ENCODE measurements at places on chromosomes 1 and 21.

GRCh38 chr1:183138301-183138700 lies 47.8 kb upstream of the LAMC2 start:
- DNase-seq = no peak

DNA sequence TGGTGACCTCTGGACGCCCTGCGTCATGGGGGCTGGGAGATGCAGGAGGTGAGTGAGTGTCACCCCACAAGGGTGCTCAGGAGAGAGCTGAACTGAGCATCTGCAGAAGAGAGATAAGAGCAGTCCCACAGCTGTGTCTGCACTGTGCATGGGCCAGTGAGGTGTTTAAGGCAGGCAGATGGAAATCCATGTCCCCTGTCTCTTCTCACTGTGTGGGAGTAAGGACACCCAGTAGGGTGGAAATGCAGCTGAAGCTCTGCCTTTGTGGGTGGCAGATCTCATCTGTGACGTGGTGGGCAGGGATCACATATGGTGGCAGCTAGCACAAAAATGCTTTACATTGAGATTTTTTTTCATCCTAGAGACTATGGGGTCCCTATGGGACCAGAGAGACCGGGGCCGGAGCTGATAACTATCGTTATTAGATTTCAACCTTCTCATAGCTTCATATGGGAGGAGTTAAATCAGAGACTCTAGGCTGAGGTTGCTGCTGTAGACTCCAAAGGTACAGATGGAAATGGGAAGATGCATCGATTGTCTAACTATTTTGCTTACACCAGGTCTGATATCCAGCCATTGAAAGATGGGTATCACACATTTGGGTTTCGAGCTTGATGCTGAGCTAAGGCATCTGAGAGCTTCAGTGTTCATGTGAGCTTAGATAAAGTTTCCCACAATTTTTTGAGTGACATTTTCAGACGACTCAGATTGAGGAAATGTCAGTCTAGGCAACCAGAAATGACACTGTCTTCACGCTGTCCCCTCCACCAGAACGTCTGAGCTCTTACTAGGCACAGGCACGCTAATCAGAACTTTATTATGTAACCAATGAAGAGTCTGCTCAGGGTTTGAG lies 65.3 kb upstream of the PSEN2 start:
- DNase-seq = no peak

- no peak for DNase-seq
Measured at GRCh38 chr1:147892216-147892615, 10.4 kb upstream of the GJA8 start.

- no peak for DNase-seq
Measured at GRCh38 chr1:205239078-205239477, 11.3 kb downstream of the TMCC2 start.

GRCh38 chr1:66494482-66494881 lies 39.5 kb upstream of the SGIP1 start:
- no peak for DNase-seq

DNA sequence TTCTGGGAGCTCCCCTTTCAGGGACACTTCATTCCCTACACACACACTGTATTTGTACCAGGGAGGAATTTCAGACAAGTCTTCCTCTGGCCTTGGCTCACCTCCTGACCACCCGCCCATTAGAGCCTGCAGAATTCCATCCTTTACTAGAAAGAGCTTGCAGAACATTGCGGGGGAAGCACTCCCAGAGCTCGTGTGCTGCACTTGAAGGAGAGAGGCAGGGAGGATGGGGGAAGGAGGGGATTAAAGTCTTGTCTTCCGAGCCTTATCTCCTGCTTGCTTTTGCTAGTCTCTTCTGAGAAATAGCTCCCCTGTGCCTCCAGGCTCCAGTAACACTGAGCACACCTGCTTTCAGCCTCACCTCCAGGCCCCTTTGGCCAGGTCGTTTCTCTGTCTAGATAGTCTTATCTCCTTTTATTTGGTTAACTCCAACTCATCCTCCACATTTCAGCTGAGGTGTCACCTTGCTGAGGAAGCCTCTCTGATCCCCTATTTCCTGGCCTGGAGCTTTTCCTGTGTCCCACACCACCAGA lies 62.0 kb downstream of the PCNX2 start:
- no peak for DNase-seq

GRCh38 chr1:155884031-155884960 lies 24.9 kb downstream of the SYT11 start:
- DNase-seq = no peak

DNA sequence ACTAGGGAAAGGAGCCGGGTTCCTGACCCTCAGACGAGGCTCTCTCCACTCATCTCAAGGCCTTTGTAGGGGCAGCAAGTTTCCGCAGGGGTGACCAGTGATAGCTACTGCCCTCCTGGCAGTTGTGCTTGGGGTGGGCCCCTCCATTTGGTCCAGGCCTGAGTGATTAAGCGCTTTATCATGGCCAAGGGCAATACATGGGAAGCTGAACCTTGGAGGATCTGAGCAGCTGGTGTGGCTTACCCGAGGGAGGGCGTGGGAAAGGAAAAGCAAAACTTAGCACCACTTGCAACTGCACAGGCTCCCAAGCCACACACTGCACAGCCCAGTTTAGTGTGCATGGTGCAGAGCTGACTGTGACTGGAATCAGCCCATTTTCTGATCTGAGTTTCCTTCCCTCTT lies 47.8 kb downstream of the GADD45A start:
- no peak for DNase-seq

DNA sequence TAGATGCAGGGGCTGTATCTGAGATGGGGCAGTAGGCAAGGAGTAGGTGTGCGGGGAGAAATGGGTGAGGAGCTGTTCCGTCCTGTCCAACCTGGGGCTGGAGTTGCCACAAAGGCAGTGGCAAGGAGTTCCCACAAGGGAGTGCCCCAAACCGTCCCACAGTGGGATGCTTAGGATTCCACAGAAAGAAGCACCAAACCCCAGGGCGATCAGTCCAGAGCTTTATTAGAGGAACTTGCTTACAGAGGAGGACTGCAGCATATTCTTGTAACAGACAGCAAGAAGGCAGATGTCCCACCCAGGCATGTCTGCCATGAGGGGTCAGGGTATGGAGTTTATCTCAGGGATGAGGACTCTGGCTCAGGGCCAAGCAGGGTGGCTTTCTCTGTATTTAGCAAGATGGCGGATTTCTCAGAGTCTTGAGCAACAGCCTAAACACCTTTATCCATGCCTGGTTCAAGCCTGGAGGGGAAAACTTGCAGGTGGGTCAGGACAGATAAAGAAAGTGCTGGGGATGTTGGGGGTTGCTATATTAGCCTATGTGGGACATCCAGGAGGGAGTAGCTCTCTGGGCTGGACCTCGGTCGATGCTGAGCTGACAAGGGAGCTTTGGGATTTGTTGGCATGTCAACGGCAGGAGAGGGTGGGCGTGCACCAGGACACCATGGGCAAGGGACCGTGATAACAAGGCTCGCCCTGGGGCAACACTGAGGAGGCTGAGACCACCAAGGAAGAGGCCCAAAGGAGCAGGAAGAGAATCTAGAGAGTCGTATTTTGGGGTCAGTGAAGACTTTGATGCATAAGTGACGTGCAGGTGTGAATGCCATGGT lies 32.8 kb downstream of the OBSCN start:
- no peak for DNase-seq

- DNase-seq = no peak
Measured at GRCh38 chr1:28199328-28200233, 23.1 kb upstream of the PTAFR start.

- DNase-seq = no peak
Measured at GRCh38 chr1:44531785-44532566, 126.9 kb downstream of the RNF220 start.

DNA sequence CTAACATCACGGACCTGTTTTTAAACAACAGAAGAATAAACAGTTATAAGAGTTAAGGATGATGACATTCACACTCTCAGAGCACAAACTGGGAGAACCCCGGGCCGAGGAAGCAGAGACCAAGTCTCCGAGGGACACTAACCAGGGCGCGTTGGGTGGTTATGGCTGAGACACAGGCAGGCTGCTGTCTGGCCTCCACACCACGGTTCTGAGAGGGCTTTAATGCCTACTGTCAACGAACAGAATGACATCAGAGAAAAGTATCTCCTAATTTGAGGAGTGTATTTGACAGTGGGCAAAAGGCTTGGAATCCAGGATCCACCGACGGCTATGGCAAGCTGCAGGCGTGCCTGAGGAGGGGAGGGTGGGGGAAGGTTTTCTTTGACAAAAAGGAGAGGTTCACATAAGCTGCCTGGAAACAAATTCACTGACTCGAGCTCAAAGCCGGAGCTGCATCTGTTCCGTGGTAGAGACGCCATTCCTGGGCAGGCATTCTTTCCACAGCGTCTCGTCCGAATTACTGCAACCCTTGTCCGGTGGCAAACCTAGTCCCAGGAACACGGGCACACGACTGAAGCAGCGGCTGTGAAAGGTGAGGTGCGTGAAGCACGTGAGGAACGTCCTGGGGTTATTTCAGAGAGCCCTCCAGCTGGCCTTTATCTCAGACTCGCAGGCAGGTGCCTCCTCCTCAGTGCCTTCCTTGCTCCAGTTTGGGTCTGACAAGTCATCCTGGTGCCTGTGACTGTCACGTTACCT lies 9.4 kb downstream of the POFUT2 start:
- no peak for DNase-seq

DNA sequence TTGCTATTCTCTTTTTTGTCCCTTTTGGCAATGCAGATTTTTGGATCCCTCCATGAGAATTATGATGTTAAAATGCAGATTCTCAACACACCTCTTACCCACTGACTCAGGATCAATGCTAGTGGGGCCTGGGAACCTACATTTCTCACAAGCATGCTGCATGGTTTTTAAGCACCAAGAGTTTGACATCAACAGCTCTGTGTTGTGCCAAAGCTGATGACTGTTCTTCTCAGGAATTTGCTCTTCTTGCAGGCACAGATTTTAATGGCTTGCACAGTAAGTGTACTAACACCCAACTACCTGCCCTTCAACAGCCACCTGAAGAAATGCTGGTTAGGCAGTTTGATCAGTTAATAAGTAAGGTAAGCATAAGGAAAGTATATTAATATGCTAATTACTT lies 468.7 kb downstream of the PTBP2 start:
- DNase-seq = no peak

DNA sequence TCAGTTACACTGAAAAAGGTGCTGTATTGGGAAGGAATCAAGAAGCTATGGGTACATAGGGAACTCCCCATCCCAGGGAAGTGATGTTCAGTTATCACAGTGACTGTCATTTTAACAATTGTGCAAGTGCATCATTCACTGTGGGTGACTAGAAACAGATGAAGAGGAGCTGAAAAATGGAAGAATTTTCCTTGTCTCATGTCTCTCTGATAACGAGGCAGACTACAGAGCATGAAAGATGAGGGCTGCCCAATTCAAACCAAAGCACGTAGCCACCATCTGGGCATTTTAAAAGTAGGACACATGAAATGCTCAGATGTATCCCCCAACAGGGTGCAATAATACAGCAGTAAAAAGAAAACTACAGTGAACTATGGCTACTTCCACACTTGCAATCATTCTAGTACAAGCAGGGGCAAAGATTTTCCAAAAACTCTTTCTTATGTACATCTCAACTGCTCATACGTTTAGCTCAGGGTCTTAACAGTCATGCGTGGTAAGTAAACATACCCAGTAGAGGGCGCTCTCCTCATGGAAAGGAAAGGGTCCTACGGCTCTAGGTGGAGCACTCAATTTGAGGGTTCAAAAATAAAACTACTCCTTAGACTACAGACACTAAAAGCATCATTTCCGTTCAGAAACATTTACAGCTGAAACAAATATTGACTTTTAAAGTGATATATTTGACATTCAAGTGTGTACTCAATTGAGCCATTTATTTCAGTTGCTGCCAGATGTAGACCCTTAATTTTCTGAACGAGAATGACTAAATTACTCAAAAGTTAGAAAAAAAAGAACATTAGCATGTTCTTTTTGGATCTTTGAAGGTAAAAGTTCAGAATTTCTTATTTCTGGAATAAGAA lies 143.2 kb downstream of the KCTD3 start:
- peak; percentile 75 for DNase-seq

DNA sequence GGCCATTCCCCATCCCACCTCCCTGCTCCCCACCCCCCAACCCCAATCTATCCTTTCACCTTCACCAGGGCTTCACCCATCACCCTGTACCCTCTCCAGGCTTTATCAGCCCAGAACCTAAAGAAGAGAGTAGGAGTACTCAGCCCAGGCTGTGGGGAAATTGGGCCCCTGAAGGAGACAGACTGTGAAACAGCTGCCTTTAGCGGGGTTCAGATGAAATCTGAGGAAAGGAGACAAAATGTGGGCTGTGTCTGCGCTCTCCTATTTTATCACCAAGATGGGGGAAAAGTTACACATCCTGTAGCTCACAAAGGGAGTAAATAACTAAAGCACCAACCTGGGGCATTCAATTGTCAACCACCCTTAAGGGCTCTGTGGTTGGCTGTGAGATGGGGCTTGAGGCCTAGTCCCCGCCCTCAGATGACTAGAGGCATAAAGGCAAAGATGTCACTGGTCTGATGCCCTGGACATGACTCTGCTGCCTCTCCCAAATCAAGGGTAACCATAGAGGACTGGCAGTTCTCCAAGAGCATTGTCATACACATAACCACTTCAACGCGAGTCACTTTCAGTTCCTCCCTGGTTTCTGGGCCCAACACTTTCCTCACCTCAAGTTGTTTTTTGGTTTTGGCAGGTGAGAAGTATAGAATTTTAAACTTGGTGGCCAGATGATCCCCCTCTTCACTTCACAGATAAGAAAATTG lies 30.0 kb downstream of the SLC27A3 start:
- no peak for DNase-seq

GRCh38 chr1:14928412-14928811 lies 225.1 kb upstream of the TMEM51 start:
- DNase-seq = no peak

GRCh38 chr1:205355075-205355453 lies 1.7 kb downstream of the KLHDC8A start:
- DNase-seq = no peak

- DNase-seq = no peak
Measured at GRCh38 chr1:216238844-216239243, 184.4 kb downstream of the USH2A start.

DNA sequence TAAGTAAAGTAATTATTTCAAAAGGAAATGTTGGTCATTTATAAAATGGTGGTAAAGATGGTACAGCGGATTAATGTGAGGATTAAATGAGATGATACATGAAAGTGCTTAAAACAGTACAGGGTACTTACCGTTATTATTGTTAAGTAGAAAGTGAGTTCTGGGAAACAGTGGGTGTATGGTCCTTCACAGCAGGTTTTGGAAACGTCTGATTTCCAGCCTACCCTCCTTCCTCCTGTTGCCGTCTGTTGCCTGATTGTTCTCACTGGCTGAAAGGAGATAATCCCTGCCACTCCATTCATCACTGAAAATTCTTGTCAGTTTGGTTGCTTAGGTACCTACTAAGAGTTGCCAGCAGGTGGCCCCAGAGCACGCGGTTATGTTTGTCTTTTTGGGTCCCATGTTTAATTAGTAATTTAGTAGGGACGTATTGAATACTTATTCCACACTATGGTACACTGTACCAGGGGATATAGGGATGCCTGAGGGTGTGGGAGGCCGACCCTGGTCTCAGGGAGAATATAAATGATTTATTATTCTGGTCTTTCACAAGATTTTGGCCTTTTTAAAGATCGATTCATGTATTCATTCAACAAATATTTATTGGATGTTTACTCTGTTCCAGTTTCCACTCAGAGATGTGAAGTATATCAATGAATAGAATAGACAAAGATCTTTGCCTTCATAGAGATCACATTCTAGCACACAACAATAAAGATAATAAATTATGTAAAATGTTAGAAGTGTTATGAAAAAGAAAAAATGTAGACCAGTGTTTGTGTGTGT lies 30.8 kb upstream of the RPTN start:
- peak; percentile 81 for DNase-seq
